ENCODE measurements at places on chromosomes 6 and 20. TPM values are rescaled to one million over a fixed set of nuclear protein-coding genes. Genes with fewer than 3 reads are reported as not detected.

DNA sequence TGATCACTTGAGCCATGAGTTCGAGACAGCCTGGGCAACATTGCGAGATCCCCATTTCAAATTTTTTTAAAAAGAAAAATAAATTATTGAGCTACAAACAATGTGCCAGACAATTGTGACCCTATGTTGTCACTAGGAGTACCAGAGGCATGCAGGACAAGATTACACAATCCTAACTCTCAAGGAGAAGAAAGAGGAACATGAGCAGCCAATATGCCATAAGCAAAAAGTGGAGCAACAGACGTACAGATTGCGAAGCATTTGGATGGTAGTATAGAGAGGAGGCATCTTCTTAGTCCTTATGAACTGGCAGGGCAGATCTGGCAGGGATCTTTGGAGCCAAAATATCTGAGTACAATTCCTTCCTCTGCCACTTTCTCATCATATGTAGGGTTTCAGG, 156.4 kb downstream of the OR2B2 start:
- no peak for DNase-seq

Gene TBC1D32
- total RNA-seq, result 4.6 TPM

- no peak for DNase-seq
These were observed 23.8 kb downstream of the LY86 start for GRCh38 chr6:6612308-6612707.

- DNase-seq, result no peak
These were observed 142.5 kb upstream of the SPACA1 start for GRCh38 chr6:87905101-87905641.

GRCh38 chr6:43203029-43203717, 21.2 kb downstream of the CUL9 start:
- no peak for DNase-seq

Gene CGAS
- total RNA-seq, result 1.7 TPM

GRCh38 chr6:79196912-79197311, 37.6 kb downstream of the HMGN3 start:
- DNase-seq, result no peak

DNA sequence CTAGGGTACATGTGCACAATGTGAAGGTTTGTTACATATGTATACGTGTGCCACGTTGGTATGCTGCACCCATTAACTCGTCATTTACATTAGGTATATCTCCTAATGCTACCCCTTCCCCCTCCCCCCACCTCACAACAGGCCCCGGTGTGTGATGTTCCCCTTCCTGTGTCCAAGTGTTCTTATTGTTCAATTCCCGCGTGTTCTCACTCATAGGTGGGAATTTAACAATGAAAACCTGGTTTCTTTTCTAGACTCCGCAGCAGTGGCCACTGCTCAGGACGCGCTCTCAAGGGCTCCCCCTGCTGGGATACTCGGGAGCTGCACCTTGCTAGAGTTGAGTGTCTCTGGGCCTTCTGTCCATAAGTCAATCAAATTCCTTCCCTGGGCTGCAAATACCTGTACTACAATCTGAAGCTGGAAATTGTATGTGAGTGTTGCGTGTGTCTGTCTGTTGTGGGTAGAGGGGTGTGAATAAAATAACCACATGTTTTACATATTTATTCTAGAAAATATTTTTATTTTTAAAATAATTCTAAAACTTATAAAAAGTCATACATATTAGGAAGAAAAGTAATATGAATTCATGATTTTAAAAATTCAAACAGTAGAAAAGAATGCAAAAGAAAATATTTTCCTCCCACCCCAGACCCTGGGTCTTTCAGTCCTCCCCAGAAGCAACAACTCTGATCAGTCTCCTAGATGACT, 8.2 kb upstream of the CEP250 start:
- DNase-seq, result peak; percentile 94

DNA sequence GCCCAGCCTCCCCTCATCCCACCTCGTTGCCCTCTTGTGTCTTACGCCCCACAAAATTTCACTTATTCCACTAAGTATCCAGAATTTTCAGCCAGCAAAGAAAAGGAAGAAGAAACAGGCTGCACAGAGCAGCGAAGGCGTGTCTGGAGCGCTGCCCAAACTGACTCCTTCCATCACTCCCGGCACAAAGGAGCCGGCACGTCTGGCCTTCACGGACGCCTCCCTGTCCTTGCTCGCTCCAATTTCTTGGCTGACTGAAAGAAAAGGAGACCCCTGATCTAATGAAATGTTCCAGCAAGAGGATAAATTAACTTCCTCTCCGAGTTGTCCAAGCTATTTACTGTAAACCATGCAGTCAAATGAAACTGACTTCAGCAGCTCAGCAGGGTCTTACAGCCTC, 152.3 kb upstream of the CDH4 start:
- DNase-seq, result no peak

DNA sequence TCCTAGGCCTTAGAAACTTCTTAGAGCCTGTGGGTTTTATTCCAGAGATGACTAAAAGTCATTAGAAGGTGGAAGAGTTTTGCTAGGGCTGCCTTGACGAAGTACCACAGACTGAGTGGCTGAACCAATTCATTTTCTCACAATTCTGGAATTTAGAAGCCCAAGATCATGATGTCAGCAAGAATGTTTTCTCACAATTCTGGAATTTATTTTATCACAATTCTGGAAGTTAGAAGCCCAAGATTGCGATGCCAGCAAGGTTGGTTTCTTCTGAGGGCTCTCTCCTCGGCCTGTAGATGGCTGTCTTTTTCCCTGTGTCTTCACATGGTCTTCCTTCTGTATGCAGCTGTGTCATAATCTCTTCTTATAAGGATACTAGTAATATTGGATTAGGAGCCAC, 672.9 kb upstream of the MARCKS start:
- DNase-seq, result no peak

Gene MCHR2
- total RNA-seq, result 0.37 TPM

GRCh38 chr20:4220756-4221155, 205.4 kb upstream of the RNF24 start:
- no peak for DNase-seq

GRCh38 chr6:92122746-92123145, 1296.6 kb downstream of the EPHA7 start:
- DNase-seq, result peak; percentile 41

DNA sequence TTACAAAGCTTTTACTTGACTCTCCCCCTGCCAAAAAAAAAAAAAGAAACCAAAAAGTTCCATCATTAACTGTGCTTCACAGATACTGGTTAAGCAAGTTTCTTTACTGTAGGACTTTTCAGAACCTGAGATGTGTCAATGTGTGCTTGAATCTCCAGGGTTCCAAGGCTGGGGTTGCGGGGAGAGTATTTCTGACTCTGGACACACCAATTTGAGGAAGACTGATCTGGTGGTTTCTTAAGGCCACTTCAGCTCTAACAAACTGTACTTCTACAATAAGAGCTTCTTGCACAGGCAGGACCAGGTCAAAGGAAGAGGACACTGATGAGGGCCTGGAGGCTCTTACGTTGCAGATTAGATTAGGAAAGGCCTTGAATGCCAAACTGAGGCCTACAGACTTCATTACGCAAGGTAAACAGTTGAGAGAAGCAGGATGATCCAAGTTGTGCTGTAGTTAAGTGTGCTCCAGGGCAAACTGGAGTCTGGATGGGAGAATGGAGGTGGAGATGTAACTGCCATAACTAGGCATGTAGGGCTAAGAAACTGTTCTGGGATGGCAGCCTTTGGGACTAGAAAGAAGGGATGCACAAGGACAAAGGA, 24.4 kb downstream of the COMMD7 start:
- DNase-seq, result no peak

DNA sequence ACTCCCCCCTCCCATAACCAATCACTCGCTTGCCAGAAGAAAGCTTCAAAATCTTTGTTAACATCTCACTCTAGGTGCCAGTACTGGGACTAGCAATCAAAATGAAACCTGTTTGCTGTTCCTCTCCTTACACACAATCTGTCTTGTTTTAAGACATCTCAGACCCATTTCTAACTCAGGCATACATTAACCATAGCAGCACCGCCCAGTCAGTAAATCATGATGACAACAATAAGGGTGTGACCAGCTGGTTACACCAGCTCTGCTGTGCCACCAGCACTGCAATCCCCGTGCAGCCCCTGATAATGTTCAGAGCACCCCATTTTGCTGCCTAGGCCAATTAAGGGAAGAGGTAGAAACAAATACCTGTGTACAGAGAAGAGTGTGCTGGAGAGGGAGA, 185.2 kb upstream of the TAB2 start:
- peak; percentile 59 for DNase-seq

DNA sequence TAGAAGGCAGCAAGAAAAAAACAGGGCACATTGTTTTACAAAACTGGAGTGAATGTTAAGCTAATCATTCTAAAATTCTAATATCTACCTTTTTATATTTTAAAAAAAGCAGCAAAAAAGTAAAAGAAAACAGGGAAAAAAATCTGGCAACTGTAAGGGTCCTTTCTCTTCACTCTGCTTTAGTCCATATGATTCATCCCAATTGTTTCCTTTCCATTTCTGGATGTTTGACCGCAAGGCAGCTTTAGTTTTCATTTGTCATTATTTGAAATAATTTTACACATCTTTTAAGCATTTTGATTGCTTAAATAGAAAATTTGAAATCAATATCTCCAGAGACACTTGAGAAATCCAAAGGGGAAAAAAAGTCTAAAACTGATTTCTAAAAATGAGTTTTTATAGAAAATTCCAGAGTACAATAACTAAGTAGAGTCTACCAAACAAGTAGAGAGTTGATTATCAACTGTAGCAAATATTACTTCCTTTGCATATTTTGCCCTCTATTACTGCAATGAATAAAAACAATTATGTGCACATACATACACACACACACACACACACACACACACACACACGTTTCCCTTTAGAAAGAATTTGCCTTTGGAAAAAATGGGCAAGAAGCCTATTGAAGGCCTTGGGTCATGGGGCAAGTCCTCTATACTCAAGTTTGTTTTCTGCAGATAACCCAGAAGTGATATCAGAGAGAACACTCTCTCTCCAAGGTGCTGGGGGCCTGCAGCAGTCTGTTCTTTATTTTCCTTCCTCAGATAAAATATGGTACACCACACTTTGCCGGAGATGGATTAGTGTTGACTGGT, 259.7 kb downstream of the HACE1 start:
- no peak for DNase-seq

Gene SULF2
- 21.0 TPM for total RNA-seq

- no peak for DNase-seq
These were observed 124.9 kb downstream of the NKAIN2 start for GRCh38 chr6:123928529-123928928.

DNA sequence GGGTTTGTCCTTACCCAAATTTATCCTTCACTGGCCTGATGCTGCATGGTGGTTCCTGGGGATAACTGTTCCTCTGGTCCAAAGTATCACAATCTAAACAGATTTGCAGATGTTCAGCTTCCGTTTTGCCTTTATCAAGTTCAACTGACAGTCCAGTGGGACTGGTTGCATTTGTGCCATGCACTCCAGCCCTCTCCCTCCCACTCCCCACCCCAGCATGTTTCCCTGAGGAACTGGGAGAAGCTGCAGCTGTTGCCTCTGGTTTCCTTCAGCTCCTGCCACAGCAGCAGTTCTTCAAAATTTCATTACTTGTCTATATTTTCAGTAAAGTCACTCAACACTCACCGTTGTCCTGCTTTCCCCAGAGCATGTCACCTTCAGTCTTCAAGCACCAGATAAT, 39.5 kb upstream of the KIF16B start:
- peak; percentile 34 for DNase-seq

Gene HLA-DMB
- total RNA-seq, result 7.6 TPM

GRCh38 chr6:396126-396520, 4.6 kb downstream of the IRF4 start:
- no peak for DNase-seq

- peak; percentile 33 for DNase-seq
These were observed 388.4 kb upstream of the JARID2 start for GRCh38 chr6:14857501-14857900.

GRCh38 chr6:39853604-39854003, 61.4 kb downstream of the DAAM2 start:
- DNase-seq, result no peak

Gene PPP1R14C
- total RNA-seq, result not detected

Gene SAMD10
- 2.9 TPM for total RNA-seq

Gene NQO2
- total RNA-seq, result 7.3 TPM
